ENCODE measurements at places on chromosomes 4 and X.
A peak's percentile ranks its signal among the peaks of the same experiment; 100 is the strongest.

- no peak for DNase-seq
Measured at GRCh38 chr4:137966504-137966903, 275.6 kb downstream of the SLC7A11 start.

- DNase-seq: no peak
Measured at GRCh38 chr4:90614371-90614770, 487.2 kb downstream of the CCSER1 start.

DNA sequence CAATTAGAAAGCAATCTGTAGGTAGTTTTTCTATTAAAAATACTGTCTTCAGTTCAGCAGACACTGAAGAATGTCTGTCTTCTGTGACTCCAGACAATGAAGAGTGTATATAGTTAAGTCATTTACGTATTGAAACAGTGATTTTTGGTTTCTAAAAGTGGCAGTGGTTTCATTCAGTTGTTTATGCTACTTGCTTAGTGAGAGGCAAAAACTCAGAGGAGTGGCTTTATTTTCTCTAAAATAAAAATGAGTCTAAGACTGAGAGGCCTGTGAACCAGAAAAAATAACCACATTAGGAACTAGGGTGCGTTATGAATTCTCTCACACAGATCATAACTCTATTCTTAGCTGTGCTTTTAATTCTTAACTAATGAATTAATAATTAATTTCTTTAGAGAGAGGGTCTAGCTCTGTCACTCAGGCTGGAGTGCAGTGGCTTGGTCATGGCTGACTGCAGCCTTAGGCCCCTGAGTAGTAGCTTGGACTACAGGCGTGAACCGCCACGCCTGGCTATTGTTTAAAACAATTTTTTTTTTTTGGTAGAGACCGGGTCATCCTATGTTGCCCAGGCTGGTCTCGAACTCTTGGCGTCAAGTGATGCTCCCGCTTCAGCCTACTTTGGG lies 31.4 kb downstream of the FREM3 start:
- DNase-seq: no peak

DNA sequence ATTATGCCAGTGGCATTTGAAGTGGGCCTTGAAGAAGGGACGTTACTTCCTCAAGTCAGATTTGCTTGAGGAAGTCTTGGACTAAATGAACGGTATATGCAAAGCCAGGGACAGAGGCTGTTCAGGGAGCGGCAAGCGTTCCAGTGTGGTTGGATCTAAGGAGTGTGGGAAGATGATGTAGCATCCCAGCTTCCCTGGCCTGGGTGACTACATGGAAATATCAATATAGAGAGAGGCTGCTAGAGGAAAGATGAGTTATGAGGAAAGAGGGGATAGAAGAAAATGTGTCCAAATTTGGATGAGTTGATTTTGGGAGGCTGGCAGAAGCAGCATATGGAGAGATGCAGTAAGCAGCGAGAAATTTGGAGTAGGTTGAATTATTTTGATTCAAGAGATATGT lies 432.5 kb upstream of the TENM3 start:
- DNase-seq: no peak

- no peak for DNase-seq
Measured at GRCh38 chrX:18856645-18856997, 127.3 kb downstream of the PHKA2 start.

- peak; percentile 15 for DNase-seq
Measured at GRCh38 chr4:45442466-45442865, 681.4 kb downstream of the GABRG1 start.
